ENCODE measurements at places on chromosomes 4 and X.

- no peak for DNase-seq
These were observed 40.4 kb downstream of the NSG1 start for GRCh38 chr4:4427121-4427870.

GRCh38 chr4:187175197-187175596 is 451.5 kb upstream of the FAT1 start:
- no peak for DNase-seq

GRCh38 chr4:15681067-15681371 is 608 bp upstream of the FAM200B start:
- no peak for DNase-seq

DNA sequence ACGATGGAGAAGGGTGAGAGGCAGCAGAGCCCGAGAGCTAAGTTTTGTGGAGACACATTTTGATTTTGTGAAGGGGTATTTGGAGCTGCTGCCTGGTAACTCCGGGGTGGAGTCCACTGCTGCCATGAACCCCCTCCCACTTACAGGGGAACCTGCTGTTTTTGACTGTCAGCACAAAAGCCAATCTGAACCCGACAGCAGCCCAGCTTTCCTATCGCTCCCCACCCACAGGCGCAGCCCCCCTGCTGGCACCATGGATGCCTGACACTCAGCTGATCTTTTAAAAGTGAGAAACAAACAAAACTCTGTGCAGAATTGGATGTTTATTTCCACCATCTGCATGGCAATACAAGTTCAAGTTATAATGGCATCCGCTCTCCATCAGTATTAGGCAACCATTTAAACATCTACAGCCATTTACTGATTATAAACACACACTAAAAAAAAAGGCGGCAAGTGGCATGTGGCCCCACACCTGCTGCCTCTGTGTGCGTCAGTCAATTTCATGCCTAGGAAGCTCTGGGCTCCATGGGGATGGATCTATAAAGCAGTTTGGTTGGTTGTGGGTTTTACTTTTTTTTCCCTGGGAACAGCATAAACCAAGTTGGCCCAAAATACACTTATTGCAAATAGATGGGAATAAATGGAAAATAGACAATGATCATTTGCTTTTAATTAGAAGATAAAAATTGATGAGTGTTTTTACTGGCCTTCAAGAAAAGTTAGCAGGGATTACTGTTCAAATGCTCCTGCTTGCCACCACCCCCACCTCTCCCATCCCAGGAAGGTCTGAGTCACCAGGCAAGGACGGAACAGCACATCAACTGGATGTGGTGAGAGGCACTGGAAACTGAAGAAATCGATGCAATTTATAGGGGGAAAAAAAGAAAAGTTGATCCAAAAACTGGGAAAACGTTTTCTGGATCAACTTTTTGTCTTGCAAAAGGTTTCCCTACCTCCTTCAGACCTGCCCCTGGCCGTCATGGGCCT is 46.0 kb downstream of the SEPSECS start:
- no peak for DNase-seq

GRCh38 chr4:146522869-146523205 is 1.1 kb upstream of the SLC10A7 start:
- no peak for DNase-seq

DNA sequence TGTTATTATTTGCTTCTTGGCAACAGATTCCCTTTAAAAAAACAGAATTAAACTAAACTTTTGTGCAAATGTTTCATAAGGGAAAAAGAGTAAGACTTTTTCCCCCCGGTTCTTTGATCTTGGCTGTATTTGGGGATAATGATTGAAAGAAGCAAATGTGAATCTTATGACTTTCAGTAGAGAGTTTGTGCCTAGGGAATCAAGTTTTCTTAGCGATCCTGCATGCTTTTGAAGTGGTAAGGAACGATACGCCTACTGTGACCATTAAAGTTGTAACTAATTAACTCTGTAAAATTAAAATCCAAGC is 9.0 kb downstream of the ATP10D start:
- DNase-seq: no peak

- no peak for DNase-seq
These were observed 230.5 kb upstream of the LCORL start for GRCh38 chr4:18252052-18252451.

GRCh38 chrX:110171442-110171841 is 146.4 kb downstream of the AMMECR1 start:
- DNase-seq: no peak

DNA sequence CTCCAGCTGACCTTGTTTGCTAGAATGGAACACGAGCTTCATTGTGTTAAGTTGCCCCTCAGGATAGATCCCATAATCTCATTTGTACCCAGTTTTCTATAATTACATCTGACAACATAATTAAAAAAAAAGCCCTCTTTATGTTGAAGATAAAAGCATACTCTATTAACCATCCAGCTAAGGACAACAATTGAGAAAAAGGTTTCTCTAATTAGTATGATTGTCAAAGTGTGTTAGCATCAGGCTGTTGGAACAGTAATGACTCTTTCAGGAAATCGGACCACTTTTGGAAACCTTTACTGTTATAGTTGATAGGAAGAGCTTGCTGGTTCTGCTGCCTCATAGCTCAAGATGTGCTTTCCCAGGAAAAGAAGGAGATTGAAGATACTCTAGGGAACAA is 172.6 kb downstream of the FHIP1A start:
- DNase-seq: no peak

- no peak for DNase-seq
These were observed 123.5 kb downstream of the BCOR start for GRCh38 chrX:39974270-39974669.

DNA sequence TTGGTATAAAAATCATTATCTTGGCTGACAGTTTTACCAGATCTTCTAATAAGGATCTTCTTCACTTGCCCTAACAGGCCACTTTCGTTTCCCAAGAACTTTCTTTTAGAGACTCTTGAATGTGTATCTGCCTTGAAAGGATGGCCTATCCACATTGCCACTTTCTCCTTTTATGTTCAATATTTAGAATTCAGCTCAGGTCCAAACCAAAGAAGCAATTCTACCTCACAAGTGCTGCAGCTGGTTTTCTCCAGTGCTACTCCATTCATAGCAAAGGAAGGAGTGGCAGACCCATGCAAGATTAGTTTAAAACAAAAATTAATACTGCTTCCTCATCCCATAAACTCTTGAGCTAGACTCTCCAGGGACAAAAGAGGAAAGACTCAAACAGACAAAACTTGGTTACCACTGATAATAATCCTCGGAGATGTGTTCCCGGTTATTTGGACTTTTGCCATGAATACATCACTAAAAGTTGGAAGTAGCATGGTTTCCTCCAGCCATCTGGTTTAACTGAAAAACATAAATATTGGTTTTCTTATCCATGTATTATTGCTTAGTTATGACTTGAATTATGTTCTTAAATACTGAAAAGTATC is 401.8 kb downstream of the PABPC4L start:
- peak; percentile 70 for DNase-seq

- no peak for DNase-seq
These were observed 18.2 kb downstream of the SH3KBP1 start for GRCh38 chrX:19869193-19869592.

DNA sequence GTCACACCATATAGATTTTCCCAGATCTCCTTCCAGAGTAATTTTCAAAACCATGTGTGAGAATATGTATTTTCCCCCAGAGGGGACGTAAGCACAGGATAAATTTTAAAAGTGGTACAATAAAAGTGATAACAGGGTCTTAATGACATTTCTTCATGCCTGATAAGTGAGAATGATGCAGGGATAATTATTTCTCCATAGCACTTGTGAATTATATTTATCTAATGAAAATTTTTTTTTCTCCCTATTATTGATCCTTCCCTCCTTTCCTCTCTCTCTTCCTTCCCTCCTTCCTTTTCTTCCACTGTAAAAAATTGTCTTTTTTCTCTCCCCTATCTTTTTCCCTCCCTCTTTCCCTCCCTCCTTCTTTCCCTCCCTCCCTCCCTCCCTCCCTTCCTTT is 17.0 kb upstream of the TRPC3 start:
- DNase-seq: no peak

GRCh38 chr4:61442936-61443335 is 242.8 kb downstream of the ADGRL3 start:
- no peak for DNase-seq

DNA sequence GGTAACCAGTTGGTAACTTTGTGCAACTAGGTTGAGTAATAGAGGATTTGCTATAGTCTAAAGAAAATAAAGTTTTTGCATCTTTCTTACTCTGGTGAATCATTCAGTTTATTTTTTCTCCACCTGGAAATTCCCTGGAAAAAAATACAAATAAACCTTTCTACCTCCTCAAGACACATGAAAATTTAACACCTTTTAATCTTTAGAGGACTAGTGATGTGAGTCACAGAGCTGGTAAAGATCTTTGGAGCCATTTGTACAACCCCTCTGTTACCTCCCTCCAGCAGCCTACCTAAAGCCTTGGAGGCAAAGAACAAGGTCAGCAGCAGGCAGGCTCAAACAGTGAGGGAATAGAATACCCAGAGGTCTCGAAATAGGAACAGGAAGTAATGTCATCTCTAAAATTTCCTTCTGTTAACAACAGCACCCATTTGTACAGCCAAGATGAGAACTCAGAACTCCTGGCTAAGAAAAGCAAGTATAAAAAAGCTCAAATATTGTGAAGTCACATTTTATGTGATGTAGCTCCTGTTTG is 10.2 kb upstream of the MAOB start:
- no peak for DNase-seq

- DNase-seq: peak; percentile 84
These were observed 81.0 kb upstream of the STIM2 start for GRCh38 chr4:26779674-26780073.

GRCh38 chr4:139534287-139534950 is 21.6 kb downstream of the SETD7 start:
- DNase-seq: no peak

- no peak for DNase-seq
These were observed 19.1 kb downstream of the STARD8 start for GRCh38 chrX:68666580-68666979.

DNA sequence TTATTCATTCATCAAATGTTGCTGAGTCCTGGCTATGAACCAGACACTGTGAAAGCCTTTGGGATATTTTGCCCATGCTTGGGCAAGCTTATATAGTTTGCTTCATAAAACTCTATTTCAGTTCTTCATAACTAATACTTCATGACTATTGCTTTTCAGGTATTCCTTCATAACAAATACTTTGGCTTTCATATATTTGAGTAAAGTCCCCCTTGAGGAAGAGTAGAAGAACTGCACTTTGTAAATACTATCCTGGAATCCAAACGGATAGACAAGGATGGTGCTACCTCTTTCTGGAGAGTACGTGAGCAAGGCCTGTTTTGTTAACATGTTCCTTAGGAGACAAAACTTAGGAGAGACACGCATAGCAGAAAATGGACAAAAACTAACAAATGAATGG is 1.7 kb upstream of the AFP start:
- peak; percentile 5 for DNase-seq

DNA sequence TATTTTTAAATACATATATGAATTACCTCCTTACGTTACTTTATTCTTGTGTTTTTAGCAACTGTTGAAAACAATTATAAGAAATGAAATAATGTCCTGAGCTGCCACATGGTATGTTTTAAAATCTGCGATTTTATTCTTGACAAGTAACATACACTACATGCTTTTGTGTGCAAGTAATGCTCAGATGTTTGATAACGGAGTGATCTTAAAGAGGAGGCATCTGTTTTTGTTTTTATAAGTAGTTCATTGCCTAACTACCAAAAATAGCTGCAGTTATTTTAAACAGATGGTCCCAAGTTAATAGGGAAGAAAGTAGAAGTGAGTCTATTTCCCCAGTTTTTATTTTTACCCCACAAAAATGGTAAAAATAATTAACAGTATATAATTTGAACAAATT is 55.2 kb downstream of the GAB1 start:
- DNase-seq: no peak

GRCh38 chr4:119005928-119006460 is 117.3 kb downstream of the SYNPO2 start:
- no peak for DNase-seq

DNA sequence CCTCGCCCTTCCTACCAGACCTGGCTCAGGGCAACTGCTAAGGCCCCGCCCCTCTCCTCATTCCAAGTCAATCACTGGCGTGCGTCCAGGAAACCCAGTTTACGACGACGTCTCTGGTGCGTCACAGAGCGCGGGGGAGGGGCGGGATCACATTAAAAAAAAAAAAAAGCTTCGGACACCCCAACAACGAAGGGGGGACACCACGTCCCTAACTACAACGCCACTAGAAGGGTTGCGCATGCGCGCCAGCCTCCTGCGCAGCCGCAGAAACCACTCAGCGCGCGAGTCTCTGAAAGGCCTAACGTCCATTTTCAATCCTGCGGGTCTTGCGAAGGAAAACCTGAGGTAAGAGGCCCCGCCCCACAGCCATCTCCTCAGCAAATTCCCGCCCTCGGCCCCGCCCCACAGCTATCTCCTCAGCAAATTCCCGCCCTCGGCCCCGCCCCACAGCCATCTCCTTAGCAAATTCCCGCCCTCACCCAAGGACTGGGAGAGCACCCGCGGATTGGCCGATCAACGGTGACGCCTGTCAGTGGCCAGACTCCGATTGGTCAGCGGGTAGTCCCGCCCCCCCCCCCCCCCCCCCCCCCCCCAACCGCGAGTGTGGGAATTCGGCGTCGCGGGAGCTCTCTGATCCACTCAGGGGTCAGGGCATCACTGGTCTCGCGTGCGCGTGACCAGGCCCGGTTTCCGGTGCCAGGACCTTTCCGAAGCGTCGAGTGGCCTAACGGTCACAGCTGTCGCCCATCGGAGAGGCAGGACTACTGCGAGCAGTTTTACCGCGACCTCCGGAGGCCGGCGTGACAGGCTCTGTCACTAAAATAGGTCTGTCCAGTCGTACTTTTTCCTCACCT is at the start of gene SCML1:
TSS of gene SCML1 (plus strand) at position 638 of the 854 bp plus-strand sequence. CDS start 6,694 bp downstream, outside the sequence.
- peak; percentile 91 for DNase-seq

- DNase-seq: no peak
These were observed 29.4 kb downstream of the UVSSA start for GRCh38 chr4:1376391-1376840.

DNA sequence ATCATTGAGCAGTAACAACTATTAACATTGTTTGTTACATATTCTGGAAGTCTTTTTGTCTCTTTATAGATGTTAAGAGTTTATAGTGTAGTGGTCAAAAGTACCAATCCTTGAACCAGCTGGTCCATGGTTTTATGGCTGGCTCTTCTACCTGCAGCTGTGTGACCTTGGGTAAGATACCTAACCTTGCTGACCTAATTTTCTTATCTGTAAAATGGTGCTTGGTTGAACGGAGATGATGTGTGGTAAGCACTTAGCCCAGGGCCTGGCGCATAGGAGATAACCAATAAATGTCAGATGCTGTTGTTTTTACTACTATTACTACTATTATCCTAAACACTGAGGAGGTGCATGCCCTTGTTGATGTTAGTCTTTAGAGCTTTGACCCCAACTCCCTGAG is 116.6 kb downstream of the TMEM164 start:
- DNase-seq: no peak

DNA sequence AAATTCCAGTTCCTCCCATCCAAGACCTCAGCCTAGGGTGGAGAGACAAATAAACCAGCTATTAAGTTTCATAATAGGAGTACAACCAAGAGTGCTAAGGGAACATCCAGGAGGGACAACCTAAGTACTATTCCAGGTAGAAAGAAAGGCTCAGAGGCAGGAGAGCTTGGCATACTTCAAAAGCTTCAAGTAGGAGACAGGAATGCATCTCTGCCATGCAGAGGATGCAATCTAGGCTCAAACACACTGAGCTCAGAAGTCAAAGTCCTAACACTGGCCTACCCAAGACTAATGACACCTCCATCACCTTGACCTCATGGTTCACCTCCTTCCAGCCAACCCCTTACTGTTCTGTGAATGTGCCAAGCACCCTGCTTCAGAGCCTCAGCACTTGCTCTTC is 8.1 kb downstream of the WDFY3 start:
- DNase-seq: no peak

All from NCI-H446 treated with DMSO at 0.1 percent for 48 hours (cell line).